Fibroblast of the aortic adventitia (primary cell): ENCODE measurements at places on chromosomes 16 and 17. TPM values are rescaled to one million over a fixed set of nuclear protein-coding genes. Genes with fewer than 3 reads are reported as not detected.

DNA sequence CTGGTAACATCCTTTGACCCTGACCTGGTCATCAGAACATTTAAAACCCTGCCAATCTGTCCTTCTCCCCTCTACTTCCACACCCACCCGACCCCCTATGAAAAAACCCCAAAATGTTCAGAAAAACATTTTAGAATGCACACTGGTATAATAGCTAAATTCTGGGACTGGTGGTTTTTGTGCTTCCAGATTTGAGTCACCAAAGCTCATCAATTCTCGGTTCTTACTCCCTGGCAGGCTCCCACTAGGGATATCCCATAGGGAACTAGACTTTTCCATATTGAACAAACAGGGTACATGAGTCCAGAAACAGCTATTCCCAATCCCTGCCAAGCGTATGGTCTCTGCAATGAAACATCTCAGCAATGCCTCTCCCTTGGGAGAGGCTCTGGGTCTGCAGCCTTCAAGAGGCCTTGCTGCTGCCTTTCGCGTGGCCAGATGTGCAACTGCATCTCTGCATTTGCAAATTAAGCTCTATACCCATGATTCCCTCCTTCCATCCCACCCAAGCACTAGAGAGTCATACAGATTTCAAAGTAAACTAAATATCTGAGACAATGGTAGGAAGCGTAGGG, 67.7 kb downstream of the SMG6 start:
- DNase-seq: peak; percentile 97

Gene KIF2B
- not detected in 2 replicates for total RNA-seq

GRCh38 chr17:60371818-60372510, 20.0 kb downstream of the USP32 start:
- no peak for DNase-seq

Gene BRIP1
- 2.0 and 20.9 TPM in 2 replicates for total RNA-seq

DNA sequence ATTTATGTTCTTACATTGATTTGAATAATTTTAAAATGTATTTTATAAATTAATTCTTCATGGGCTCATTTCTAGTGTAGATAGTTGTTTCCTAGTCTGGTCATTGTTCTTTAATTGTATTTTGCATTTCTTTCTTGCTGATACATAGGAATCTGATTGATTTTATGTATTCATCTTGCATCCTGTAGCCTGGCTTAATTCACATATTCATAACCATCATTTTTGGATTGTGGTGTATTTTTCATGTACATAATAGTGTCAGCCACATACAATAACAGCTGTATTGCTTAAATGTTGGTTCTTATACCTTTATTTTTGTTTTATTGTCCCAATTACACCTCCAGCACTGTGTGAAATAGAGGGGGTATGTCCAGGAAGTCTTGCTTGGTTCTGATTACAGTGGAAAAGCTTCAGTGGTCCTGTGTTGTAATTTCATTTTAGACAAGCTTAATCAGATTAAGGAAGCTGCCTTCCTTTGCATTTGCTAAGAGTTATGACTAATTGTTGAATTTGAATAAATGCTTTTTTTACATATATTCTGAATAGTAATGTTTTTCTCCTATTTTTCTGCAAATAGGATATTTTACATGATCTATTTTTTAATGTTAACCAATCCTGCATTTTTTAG, 103.7 kb downstream of the USP22 start:
- no peak for DNase-seq

Gene SDR42E1
- total RNA-seq: under 0.01 and 0.08 TPM in 2 replicates

DNA sequence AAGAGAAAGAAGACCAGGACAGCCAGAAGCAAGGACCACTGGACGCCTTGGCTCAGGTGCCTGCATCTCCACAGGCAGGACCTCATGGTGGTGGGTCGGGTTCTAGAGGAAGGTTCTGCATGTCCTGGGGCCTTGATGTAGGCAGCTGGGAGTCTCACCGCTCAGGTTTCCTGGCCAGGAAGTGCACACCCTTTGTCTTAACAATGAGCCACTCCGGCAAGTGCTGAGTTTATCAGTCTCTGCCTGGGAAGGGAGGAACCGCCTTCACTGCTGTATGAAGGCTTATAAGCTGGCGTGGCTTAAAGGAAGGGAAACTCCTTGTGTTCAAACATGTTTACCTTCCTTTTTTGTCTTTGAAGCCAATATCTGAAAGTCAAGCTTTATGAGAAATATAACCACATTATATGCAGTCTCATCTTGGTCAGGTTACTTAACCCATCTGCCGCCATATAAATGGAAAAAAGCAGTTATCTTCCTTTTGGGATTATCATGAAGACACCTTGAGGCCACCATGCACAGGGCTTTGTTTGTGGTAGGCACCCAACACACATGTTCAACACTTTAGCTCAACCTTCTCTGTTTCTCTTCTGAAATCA, at the start of gene ST6GALNAC1:
Gene ST6GALNAC1, minus strand, starts transcription at position 205 of the 596 bp plus-strand sequence. Its CDS starts 119 bp downstream, at position 86.
- DNase-seq: no peak

Gene RILP
- 9.7 and 10.7 TPM in 2 replicates for total RNA-seq

Gene KRTAP3-2
- not detected in 2 replicates for total RNA-seq

Gene MYO15B
- 1.4 and 16.8 TPM in 2 replicates for total RNA-seq

DNA sequence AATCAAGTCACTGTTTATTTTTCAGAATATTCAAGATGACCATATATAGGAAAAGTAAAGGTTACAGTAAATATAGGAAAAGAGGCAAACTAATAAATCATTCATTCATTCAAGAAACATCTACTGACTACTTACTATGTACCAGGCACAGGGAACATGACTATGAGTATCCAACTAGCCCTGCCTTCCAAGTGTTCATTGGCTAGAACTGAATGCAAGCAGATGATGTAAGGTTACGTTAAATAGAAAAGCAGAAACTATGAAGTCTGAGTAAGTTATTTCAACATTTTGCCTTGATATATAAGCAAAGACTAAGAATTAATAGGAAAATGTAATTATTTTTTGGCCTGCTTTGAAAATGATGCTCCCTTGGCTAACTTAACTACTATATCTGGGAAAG, 36.7 kb downstream of the SPAG9 start:
- DNase-seq: no peak

DNA sequence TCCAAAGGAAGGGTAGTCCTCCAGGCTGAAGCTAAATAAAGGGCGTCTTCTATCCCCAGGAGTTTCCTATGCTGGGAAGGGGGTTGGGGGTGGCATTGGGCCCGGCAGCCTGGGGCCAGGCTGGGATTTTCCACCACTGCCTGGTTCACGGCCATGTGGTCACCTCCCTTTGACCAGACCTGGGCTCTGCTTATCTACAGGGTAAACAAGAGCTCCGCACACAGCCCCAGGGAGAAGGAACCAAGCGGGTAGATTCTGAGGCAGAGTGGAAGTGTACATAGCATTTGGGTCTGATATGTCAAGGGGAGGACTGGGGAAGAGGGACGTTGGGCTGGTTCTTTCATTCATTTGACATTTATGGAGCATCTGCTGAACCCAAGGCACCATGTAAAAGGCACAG, 27.2 kb upstream of the TMEM220 start:
- no peak for DNase-seq

- DNase-seq: no peak
These were observed 461.5 kb downstream of the WWOX start for GRCh38 chr16:78560997-78561396.

- DNase-seq: no peak
These were observed 10.8 kb upstream of the APOH start for GRCh38 chr17:66240013-66240412.

GRCh38 chr17:68697850-68698361, 96.7 kb upstream of the FAM20A start:
- DNase-seq: peak; percentile 97

Gene ACSM2B
- total RNA-seq: 0.49 TPM in 1 of 2 replicates, not detected in the other

DNA sequence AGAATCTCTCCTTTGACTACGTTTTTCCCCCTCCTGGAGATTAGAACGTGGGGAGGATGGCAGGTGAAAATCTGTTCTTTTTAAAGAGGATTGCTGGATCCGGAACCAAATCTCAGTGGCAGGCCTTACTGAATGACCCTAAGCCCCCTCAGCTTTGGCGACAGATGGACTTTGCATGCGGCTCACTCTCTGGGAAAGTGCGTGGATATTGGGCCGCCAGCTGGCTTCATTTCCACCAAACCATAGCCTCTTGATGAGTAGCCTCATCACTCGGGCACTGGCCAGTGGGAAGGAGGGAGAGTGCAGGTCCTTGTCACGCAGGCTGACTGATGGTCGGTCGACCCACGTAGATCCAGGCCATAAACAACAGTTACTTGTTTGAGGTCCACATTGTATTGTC, 31.3 kb upstream of the CCDC182 start:
- DNase-seq: no peak

Gene CEMP1
- total RNA-seq: not detected in 2 replicates

Gene ABCC3
- total RNA-seq: 1.4 and 12.5 TPM in 2 replicates

DNA sequence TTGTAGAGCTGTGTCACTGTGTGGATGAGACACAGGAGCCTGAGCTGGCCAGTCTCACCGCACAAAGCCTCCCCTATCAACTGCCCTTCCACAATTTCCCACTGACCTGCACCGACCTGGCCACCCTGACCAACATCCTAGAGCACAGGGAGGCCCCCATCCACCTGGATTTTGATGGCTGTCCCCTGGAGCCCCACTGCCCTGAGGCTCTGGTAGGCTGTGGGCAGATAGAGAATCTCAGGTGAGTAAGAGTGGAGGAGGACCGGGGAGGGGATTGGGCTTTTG, 37.4 kb downstream of the NLRC5 start:
- DNase-seq: no peak

GRCh38 chr16:50400967-50401348, 32.2 kb upstream of the BRD7 start:
- no peak for DNase-seq

DNA sequence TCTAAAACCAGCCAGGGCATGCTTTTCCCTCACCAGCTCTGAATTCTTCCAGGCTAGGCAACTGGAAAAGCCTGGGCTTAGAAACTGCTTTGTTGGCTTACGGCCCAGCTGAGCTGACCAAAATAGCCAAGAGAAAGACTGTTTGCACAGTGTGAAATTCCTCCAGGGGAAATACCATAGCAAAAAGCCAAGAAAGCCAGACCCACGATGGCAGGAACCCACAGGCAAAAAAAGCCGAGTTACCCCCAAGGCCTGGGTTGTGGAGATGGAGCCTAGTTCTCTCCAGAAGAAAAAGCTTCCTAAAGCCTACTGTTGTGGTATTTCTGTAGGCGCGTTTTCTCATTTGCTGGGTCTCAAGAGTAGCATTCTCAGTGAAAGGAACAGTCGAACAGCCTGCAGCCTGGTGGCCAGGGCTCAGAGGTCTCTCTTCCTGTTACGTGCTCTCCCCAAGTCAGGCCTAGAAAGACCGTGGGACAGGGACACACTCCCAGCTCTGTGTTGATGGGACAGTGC, 9.2 kb downstream of the SP2 start:
- peak; percentile 95 for DNase-seq

DNA sequence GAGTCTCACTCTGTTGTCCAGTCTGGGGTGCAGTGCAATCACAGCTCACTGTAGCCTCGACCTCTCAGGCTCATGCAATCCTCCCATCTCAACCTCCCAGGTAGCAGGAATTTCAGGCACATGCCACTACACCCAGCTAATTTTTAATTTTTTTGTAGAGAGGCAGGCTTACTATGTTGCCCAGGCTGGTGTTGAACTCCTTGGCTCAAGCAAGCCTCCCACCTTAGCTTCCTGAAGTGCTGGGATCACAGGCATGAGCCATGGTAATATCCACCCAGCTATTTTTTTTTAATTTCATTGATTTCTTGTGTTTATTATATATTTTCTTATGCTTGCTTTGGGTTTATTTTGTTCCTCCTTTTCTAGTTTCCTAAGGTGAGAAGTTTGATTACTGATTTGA, 33.9 kb upstream of the NACA2 start:
- no peak for DNase-seq

DNA sequence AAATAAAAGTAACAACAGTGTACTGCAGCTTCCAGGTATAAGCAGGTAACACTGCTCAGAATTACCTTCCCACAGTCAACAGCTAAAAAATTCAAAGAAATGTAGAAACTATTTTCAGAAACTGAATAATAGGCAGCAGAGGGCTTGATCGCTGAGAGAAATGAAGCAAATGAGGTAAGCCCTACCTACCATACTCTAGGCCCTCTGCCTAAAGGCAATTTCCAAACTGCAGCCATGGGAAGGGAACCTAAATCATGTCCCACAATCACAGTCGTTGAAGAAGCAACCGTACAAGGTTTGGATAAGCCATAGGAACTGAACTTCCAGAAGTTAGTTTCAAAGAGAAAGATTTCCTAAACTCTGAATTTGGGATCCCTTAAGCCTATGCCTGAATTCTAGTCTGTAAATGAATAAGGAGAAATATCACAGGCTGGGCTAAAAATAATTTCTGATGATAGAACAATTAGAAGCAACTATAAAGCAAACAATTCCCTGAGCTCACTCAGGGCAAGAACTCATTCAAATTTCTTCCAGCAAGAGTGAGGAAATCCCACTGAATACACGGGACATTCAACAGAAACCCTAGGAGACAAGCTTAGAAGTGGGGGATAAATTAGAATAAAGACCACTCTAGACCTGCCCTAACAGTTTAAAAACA, 24.5 kb downstream of the NCOR1 start:
- no peak for DNase-seq

Gene NPB
- 1.3 and 1.4 TPM in 2 replicates for total RNA-seq

Gene SLC52A1
- 0.09 and 0.25 TPM in 2 replicates for total RNA-seq

DNA sequence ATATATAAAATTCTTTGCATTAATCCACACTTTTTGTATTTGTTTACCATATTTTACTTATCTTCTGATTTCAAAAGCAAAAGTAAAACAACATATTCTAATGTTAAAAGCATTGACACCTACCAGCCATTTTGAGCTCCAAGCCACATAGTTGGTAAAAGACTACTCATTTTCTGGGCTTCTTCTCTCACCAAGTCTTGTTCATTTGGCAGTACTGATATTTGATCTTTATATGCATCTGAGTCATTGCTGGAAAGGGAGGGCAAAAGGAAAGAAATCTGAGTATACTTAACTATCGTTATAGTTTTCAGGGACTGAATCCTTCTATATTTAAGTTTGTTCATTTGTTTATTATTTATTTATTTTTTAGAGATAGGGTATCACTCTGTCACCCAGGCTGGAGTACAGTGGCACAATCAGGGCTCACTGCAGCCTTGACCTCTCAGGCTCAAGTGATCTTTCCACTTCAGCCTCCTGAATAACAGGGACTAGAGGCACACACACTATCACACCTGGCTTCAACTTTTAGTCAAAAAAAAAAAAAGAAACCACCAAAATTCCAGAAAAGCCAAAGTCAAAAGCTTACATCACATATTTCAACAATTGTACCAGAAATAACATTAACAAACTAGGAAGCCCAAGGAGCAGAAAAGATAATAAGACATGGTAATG, 121.0 kb upstream of the TOB1 start:
- peak; percentile 51 for DNase-seq

DNA sequence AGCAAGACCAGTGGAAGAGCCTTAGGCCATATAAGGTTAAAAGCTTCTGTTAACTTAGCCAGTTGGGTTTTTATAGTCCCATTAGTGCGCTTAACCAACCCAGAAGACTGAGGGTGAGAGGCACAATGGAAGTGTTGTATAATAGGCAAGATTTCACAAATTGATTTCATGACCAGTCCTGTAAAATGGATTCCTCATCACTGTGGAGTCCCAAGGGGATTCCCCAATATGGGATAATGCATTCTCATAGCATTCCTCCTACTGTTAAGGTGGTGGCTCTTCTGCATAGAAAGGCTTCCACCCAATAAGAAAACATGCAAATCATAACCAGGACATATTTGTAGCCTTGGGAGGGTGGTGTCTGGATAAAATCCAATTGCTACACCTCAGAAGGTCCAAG, 22.1 kb upstream of the B4GALNT2 start:
- DNase-seq: no peak
